NCI-H1092 treated with DMSO at 0.1 percent for 48 hours (cell line): ENCODE measurements at places on chromosomes 5 and 9.
A peak's percentile ranks its signal among the peaks of the same experiment; 100 is the strongest.

DNA sequence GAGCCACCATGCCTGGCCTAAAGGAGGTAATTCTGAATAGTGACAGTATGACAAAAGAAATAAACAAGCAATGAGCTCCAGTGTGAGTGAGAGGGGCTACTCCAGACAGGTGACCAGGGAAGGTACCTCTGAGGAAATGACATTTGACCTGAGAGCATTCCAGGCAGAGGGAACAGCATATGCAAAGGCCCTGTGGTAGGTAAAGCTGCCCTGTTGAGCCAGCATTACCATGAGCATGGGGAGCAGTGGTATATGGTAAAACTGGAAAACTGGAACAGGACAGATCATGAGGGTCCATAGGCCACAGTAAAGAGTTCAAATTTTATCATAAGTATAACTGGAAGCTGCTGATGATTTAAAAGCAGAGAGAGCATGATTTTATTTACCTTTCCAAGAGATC is 6.0 kb upstream of the SFXN1 start:
- DNase-seq, result no peak

- DNase-seq, result no peak
These were observed 338.2 kb upstream of the TLE4 start for GRCh38 chr9:79233542-79233941.

- DNase-seq, result no peak
These were observed 24.5 kb downstream of the CCDC125 start for GRCh38 chr5:69308046-69308553.

GRCh38 chr9:32992595-32993238 is 8.7 kb downstream of the APTX start:
- DNase-seq, result no peak

DNA sequence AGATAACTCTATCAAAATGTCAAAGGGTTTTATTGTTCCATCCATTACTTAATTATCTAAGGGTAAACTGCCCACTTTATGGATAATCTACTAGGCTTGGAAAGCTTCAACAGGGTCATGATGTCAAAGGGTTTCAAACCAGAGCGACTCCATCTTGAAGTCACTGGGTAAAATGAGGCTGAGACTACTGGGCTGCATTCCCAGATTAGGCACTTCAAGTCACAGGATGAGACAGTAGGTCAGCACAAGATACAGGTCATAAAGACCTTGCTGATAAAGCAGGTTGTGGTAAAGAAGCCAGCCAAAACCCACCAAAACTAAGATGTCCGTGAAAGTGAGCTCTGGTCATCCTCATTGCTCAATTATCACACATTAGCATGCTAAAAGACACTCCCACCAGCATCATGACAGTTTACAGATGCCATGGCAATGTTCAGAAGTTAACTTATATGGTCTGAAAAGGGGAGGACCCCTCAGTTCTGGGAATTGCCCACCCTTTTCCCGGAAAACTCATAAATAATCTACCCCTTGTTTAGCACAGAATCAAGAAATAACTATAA is 138.6 kb downstream of the GNAQ start:
- DNase-seq, result no peak

DNA sequence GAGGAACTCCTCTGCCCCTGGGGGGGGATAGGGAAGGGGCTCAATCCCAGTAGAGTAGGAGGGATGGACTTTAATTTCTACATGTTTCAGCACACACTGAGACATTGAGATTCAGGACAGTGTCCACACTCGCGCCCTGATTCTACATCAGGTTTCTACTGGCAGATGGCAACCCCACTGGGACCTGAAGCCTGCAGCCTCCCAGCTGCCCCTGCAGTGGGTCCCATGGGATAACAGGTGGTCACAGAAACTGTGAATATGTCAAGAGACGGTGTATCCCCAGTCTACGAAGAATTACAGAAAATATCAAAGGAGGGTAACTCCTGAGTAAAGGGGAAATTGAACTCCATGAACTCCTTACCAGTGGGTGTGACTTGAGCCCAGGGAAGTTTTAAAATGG is 2.4 kb upstream of the TERT start:
- peak; percentile 31 for DNase-seq

DNA sequence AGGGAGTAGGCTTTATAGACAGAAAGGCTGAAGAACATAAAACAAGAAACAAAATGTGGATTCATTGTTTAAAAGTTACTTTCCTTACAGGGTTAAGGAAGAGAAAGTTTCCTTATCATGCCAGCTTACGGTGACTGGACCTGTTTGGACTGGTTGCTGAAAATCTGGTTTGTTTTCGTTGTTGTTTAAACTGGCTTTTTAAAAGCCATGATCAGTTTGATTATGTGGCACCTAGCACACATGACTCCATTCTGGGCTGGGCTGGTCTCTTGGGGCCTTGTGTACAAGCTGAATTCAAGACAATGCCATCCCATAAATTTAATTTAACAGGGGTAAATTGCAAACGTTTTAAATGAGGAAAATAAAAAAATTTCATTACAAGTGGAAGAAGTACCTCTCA is 18.4 kb upstream of the ZNF474 start:
- no peak for DNase-seq

DNA sequence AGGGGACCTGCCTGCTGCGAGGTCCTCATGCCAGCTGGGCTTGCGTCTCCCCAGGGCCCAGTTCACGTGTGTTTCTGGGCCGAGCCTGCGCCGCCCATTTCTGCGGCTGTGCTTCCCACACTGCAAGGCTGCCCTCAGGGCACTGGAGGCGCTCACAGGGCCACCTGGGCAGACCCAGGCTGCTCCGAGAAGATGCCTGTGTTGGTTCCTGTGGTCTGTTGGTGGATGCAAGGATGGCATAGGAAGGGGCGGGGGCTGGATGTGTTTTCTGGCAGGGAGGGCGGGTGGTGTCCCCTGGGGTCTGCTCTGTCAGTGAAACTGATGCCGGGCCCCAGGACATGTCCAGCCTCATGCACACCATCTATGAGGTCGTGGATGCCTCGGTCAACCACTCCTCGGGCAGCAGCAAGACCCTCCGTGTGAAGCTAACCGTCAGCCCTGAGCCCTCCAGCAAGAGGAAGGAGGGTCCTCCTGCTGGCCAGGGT is 25.9 kb downstream of the NKD2 start:
- no peak for DNase-seq

DNA sequence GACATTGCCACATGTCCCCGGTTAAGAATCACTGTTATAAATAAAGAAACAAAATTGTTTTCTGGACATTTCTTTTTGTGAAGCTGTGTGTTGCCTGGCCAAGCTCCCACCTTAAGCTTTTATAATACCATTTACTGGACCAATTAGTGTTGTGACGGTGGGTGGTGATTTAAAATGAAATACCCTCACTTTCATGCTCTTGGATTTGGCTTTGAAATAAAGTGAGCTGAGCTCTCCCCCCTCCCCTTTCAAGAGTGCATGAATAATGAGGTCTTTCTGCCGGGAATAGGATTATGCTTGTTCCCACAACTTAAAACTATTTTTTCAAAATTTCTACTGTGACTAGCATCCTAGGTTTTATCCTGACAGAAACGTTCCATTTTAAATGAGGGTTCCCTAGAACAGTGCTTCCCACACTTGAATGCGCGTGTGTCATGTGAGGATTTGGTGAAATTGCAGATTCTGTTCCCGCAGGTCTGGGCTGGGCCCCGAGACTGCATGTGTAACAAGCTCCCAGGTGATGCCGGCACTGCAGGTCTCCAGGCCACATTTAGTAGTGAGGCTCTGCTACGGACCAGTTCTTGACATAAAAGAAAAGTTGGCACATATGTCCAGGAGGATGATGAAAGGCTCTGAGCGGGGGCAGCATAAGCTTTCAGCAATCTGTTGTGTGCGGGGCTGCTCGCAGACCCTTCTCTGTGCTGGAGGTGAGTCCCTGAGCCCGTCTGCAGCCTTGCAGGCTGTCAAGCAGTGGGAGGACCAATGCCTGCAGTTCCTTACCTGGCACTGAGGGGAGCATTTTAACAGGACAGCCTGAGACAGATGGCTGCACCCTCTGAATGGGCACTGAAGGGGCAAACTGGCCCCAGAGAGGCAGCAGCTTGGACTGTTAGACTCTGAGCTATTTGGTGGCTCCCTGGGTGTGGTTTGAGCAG is 24.4 kb downstream of the IQGAP2 start:
- no peak for DNase-seq

DNA sequence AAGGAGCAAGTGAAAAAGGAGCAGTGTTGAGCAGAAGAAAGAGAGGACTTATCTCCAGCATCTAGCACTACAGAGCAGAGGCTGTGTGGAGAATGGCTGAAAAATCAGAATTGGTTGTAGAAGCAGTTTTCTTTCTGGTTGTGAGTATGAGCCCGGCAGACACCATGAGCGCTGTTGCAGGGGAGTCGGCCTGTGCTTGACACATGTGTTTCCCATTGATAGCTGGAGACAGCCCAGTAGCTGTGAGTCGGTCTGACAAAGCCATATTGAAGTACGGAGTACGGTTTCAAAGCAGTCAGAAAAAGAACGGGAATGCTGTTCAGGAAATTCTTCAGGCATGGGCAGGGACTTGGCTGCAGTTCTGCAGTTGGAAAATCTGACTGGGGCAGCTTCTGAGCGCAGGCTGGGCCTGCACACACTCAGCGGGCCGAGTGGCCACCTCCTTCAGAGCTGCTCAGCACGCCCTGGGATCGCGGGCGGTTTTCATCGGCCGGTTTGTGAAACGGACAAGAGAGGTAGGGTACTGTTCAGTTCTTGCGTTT is at the start of gene SGCD:
TSS of gene SGCD (plus strand) at position 447 of the 542 bp plus-strand sequence.
- DNase-seq, result no peak

GRCh38 chr5:91114658-91115057 is 268.5 kb downstream of the ARRDC3 start:
- DNase-seq, result no peak

GRCh38 chr5:170491479-170491878 is 12.3 kb upstream of the KCNIP1 start:
- no peak for DNase-seq

DNA sequence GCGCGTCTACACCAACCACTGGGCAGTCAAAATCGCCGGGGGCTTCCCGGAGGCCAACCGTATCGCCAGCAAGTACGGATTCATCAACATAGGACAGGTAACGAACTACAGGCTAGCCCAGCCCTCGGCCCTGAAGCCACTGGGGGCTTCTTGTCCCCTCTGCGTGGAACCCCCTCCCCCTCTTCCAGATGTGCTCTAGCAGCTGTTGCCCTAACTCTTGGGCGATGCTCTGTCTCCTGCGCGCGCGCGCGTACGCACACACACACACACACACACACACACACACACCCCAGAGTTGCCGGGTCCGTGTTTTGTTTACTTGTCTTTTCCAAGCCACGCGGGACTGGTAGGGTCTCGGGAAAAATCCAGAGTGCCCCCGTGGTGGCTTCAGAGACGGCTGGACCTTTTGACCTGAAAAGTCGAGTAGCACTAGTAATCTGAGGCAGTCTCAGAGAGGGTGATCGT is 836 bp downstream of the PCSK5 start:
- no peak for DNase-seq

DNA sequence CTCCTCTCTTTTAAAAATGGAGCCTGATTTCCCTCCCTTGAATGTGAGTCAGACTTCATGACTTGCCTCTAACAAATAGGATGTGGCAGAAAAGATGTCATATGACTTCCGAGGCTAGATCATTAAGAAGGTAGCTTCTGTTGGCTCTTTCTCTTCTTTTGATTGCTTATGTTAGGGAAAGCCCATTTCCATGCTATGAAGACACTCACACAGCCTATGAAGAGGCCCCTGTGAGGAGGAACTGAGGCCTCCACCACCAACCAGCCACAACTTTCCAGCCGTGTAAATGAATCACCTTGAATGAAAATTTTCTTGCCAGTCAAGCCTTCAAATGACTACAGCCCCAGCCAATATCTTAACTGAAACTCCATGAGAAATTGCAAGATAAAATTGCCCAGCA is 413.4 kb downstream of the TMEM38B start:
- no peak for DNase-seq

- DNase-seq, result no peak
These were observed 114.1 kb upstream of the ELL2 start for GRCh38 chr5:96075579-96076289.

- DNase-seq, result no peak
These were observed 893 bp upstream of the ABLIM3 start for GRCh38 chr5:149140197-149141002.
